ENCODE measurements at places on chromosomes 13 and 19. TPM values are rescaled to one million over a fixed set of nuclear protein-coding genes. Genes with fewer than 3 reads are reported as not detected.

CYP4F22 gene
- 12.3 TPM for total RNA-seq

GRCh38 chr13:33958964-33959363, 141.0 kb downstream of the RFC3 start:
- DNase-seq = no peak

DNM2 gene
- 128 TPM for total RNA-seq

DNA sequence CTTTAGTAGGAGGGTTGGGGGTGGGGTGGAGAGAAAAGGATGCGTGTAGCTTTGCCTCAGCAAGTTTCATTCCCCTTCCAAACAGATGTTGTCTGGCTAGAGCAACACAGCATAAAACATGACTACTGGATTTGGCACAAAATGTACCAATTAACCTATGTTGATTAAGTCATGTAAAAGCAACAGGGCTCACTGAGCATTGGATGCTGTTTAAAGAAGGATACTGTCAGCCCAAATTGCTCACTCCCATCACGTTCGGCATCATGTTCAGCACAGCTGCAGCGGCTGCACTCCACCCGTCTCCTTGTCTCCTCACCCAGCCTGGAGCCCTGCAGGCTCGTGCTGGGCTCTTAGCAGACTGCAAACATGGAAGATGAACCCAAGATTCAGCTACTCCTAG, 77.5 kb downstream of the DLEU7 start:
- no peak for DNase-seq

DNA sequence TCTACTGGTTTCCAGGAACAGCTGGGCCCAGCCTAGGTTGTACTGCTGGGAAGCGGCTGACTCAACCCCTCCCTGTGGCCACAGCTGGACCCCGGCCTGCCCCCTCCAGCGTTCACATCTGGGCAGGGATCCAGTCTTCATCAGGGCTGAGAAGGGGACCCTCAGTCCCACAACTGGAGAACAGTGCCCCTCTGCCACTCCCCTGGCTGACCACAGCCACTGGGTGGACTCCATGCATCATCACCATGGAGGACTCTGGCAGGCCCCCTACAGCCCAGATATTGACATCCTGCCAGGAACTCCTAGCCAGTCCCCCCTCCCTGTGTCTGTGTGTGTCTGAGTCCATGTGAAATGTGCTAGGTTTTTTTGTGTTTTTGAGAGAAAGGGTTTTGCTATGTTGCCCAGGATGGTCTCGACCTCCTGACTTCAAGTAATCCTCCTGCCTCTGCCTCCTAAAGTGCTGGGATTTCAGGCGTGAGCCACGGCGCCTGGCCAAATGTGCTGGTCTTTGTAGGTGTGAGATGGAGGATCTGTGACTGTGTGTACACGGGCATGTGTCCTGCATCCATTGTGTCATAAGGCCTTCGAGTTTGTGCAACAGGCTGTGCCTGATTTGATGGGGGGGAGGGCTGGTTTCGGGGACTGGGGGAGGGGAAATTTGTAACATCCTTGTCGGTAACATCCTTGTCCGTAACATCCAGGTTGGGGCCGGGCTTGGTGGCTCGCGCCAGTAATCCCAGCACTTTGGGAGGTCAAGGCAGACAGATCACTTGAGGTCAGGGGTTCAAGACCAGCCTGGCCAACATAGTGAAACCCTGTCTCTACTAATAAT, 4.0 kb upstream of the HOOK2 start:
- no peak for DNase-seq

DNA sequence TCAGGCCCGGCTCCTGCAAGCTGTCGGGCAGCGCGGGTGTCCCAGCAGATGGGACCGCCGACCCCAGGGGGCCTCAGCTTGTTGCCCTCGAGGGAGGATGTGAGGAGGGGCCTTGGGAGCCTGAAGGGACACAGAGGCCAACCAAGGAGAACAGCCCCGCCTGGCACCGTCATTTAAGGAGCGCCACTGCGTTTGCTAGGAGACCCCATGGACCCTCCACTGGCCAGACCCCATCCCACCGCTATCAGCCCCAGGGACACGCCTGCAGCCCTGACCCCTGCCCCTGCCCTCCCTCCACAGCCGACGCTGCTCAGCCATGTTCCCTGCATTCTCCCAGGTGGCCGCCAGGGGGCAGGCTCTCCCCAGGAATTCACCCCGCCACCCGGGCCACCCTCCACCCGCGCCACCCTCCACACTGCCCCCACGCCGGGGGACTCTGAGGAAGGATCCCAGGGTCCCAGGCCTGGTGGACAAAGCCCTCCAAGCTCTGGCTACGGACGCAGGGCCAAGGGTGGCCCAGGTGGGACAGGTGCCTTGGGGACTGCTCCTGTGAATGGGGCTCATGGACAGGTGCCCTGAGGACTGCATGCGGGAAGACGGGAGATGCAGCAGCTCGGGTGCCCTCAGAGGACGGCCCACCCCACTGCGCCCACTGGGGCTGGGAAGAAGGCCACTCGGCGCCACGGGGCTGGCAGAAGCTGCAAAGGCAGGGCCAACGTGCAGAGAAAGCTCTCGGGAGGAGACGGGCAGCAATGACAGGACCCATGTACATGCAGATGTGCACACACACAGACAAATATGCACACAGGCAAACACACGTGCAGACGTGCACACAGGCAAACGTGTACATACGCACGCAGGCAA, 34.4 kb downstream of the PIP5K1C start:
- no peak for DNase-seq

DNA sequence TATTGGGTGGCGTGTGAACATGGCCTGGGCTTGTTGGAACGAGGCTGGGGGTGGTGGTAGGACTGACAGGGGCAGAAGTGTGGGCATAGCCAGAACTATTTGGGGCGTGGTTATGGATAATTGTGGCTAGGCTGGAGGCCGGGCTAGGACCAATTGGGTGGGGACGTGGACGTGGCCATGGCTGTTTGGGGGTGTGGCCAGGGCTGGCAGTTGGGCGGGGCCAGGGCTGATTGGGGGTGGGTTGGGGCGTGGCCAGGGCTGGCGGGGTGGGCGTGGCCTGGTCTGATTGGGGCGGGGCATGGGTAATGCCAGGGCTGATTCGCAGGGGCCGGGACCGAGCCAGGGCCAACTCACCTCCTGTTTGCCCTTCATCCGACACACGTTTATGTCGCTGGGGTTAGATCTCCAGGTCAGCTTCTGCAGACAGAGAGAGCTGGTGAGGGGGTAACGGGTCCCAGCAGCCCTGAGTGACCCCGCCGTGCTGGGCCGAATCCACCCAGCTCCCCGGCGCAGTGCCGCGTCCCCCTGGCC, 2.8 kb downstream of the SEMA6B start:
- no peak for DNase-seq

Data from vagina (tissue), 2 donors.